GM04503 (cell line): ENCODE measurements at places on chromosomes 4 and X.
A peak's percentile ranks its signal among the peaks of the same experiment; 100 is the strongest.

DNA sequence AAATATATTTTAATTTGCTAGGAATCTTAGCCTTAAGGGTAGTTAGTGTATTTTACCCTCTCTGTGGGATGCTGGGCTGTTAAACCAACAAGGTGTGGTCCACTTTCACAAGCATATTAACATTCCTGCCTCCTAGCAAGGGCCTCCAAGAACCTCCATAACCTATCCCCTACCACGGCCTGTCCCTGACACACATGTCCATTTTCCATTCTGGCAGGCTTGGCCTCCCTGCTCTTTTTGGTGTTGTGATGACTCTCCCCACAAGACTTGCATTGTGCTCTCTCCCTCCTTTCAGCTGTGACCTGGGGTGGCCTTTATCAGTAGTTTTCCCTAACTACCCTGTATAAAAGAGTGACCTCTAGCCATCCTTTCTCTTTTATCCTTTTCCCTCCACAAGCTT is 120.2 kb downstream of the KLHL8 start:
- no peak for DNase-seq

DNA sequence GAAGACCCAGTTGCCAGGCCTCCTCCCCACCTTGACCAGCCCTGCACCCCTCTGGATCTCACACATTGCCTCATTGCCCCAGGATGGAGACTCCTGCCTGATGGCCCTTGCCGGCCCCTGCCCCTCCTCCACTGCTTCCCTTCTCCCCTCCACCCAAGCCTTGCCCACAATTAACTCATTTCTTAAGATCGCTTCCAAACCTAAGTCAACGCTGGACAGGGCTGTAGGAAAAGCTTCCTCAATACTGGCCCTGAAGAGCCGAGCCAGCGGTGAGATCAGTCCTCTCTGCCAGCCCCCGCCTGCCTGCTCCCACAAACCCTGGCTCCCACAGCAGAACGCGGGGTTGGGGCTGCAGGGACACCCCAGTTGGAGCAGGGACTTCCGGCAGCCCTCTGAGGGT is 7.5 kb upstream of the HAUS7 start:
- no peak for DNase-seq

DNA sequence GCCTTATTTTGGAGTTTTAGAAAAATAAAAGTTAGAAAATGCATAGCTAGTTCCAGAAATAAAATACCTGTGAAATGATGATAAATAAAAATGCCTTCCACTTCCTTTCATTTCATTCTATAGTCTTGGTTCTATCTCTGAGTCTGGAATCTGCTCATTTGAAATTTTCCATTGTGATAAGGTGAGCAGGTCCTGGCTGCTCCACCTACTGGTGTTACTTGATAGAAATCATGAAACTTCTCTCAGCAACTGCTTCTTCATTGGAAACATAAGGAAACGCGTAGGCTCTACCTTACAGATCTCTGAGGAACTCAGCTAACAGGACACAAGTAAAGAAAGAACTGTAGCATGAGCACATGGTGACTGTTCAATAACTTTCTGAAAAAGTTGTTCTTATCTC is 141.8 kb downstream of the DCHS2 start:
- no peak for DNase-seq

DNA sequence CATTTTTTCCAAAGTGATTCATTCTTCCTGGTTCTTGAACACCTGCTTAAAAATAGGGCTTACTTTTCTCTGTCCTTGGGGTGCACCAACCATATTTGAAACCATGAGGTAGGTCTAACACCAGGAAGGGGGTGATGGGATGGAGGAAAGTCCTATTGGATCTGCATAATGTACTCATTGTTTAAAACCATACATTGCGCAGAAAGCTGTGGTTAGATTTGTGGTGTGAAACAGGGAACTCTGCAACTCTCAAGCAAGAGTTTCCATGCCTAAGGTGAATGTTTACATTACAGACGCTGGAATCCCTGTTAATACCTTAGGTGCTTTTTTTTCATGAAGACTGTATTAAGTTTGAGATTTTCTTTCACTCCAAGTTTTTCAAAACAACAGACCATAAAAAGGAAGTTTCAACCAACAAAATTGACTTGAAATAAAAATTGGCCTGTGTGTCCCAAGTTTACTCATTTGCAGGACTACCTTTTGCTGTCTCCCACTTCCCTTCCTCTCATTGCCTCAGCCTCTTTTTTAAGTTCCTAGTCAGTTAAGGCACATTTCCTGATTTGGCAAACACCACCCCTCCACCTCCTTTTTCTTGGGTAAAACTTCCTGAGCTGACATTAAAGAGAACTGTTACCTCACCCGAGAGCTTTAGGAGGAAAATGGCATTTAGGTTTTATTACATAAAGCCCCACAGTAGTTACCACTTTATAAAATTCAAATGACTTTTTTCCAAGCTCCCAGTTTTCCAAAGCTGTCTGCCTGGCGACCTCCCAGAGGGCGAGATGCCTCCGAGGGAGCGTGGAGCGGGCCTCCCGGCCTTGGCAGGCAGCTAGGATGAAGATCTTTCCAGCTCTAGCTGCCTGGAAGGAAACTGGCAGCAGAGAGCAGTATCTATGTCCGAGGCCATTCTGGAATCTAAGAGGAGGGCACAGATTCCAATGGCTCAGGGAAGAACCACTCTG is 47.9 kb upstream of the RBPJ start:
- DNase-seq: no peak

GRCh38 chrX:17373337-17373736 is 1.7 kb upstream of the NHS start:
- no peak for DNase-seq

- DNase-seq: no peak
Observed at GRCh38 chrX:6374556-6374955, 145.9 kb upstream of the NLGN4X start.

- no peak for DNase-seq
Observed at GRCh38 chr4:166045457-166045856, 172.4 kb downstream of the TLL1 start.

GRCh38 chrX:31649201-31649600 is 577.4 kb upstream of the FTHL17 start:
- DNase-seq: no peak

DNA sequence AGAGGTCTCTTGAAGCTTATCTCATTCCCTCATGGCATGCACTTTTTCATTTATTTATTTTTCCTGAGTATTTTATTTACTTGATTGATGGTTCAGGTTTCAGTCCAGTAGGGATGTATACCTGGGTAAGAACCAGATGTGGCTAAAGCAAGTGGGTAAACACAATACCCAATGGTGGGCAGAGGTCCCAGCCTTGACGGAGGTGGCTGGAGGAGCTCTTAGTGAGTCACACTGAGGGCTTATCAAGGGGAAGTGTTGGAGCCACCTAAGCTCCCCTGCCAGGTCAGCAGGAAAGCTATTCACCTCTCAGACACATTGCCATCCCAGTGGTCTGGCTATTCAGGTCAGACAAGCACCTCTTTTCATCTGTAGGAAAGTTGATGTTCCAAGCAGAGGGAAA is 236.2 kb upstream of the MAGEB16 start:
- no peak for DNase-seq

GRCh38 chr4:127856196-127856812 is 24.4 kb upstream of the PLK4 start:
- DNase-seq: peak; percentile 69

GRCh38 chr4:17512973-17513665 is 1.2 kb upstream of the QDPR start:
- DNase-seq: no peak

GRCh38 chr4:113773756-113774155 is 12.2 kb upstream of the CAMK2D start:
- no peak for DNase-seq

- no peak for DNase-seq
Observed at GRCh38 chr4:66769441-66769840, 775.9 kb downstream of the CENPC start.

DNA sequence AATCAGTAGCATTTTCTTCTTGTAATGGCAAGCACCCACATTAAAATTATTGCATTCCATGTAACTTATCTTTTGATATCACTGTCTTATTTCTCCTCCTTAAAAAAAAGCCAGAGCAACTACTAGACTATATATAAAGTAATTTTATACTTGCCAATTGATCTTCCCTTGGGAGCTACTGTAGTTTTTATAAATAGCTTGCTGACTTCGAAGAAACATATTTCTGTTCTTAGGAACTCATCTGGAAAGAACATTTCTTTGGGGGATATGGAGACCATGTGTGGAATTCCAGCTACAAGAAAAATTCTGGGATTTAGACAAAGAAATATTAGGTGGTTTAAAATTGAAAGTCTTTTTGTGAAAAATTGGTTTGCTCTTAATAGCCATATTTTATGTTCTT is 94.9 kb downstream of the BMPR1B start:
- no peak for DNase-seq
